ENCODE measurements at places on chromosomes 3 and 15.

GRCh38 chr3:149612456-149612855, 45.4 kb downstream of the WWTR1 start:
- DNase-seq = no peak
- H3K36me3 ChIP-seq = no peaks in the 10 kb centered on the region
- H3K27ac ChIP-seq = no peak overlapping the region
- H3K27me3 ChIP-seq = no peaks in the 10 kb centered on the region

GRCh38 chr3:170372190-170372879, 14.8 kb downstream of the SKIL start:
- no peak for DNase-seq
- no peaks in the 10 kb centered on the region for H3K36me3 ChIP-seq
- no peaks in the 10 kb centered on the region for H3K27me3 ChIP-seq
- no peak overlapping the region for H3K4me3 ChIP-seq
- no peaks in the 10 kb centered on the region for H3K4me1 ChIP-seq

DNA sequence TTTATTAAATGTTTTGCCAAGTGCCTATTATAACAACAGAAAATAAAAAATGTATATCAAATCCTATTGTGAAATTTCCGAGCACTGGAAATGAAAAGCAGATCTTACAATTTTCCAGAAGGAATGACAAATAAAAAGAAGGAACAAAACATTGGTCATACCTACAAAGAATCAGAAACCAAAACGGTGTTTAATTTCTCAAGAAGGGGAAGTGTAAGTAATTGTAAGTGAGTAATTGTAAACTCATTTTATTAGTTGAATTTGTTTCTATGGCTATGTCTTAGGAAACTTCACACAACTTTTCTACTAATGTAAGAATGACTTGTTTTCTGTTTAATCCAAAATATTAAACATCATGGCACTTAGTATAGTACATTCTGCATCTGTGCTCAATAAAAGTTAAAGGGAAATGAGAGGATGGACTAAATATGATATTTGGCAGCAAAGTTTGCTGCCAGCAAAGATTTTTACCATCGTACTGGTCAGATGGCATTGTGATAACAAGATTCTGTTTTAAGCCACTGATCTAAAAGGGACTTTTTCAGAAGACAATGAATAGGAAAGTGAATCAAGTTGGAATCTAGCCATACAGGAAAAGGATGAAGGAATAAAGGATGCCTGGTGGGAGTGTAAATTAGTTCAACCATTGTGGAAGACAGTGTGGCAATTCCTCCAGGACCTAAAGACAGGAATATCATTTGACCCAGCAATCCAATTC, 232.4 kb downstream of the NFKBIZ start:
- no peak overlapping the region for H3K27ac ChIP-seq
- H3K27me3 ChIP-seq = no peaks in the 10 kb centered on the region
- H3K36me3 ChIP-seq = no peaks in the 10 kb centered on the region
- H3K4me3 ChIP-seq = no peak overlapping the region

DNA sequence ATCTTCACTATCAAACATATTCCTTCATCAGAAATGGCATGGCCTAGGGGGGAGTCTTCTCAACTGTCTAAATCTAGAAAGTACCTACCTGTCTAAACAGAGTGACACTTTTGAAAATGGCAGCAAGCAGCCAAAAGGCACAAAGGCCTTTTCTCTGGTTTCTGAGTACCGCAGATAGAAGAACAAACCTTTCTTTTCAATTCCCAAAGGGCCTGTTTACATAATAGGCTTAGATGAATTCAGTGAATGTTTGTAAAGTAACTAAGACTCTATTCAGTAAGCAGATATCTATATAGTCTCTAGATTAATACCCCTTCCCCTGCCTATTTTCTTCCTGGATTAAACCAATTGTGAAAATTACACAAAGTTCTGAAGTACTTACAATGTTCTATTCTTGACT, 7.1 kb downstream of the MYEF2 start:
- H3K4me3 ChIP-seq = no peak overlapping the region
- no peaks in the 10 kb centered on the region for H3K36me3 ChIP-seq
- H3K27me3 ChIP-seq = no peaks in the 10 kb centered on the region

DNA sequence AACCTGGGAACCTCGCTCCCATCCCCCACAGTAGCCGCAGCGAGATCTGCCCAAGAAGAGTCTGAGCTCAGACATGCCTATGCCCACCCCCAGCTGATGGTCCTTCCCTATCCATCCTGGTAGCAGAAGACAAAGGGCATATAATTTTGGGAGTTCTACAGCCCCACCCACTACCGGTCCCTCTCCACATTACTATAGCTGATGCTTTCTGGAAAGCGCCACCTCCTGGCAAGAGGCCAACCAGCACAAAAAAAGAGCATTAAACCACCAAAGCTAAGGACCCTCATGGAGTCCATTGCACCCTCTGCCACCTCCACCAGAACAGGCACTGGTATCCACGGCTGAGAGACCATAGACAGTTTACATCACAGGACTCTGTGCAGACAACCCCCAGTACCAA, 168.4 kb downstream of the MEGF11 start:
- no peaks in the 10 kb centered on the region for H3K27me3 ChIP-seq
- no peak overlapping the region for H3K4me3 ChIP-seq
- peaks cover 9% of the 10 kb centered on the region for H3K4me1 ChIP-seq
- H3K36me3 ChIP-seq = no peaks in the 10 kb centered on the region
- no peak for DNase-seq

DNA sequence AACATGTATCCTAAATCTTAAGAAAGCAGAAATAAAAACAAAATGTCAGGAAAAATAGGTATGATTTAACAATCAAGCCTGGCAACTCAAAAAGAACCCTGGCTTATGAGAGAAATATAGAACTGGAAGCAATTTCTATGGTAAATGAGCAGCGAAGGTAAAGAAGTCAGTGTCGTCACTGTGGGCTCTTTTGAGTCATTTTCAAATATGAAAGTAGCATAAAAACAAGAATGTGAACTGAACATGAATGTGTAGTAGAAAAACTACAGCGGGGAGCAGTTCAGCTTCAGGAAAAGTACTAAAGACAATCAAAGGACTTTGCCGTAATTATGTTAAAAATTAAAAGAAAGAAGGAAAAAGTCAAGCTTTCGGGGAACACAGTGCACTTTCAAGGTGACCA, 17.5 kb downstream of the LSG1 start:
- H3K4me3 ChIP-seq = no peak overlapping the region
- no peaks in the 10 kb centered on the region for H3K27me3 ChIP-seq
- no peak overlapping the region for H3K27ac ChIP-seq
- DNase-seq = no peak
- H3K4me1 ChIP-seq = no peaks in the 10 kb centered on the region

DNA sequence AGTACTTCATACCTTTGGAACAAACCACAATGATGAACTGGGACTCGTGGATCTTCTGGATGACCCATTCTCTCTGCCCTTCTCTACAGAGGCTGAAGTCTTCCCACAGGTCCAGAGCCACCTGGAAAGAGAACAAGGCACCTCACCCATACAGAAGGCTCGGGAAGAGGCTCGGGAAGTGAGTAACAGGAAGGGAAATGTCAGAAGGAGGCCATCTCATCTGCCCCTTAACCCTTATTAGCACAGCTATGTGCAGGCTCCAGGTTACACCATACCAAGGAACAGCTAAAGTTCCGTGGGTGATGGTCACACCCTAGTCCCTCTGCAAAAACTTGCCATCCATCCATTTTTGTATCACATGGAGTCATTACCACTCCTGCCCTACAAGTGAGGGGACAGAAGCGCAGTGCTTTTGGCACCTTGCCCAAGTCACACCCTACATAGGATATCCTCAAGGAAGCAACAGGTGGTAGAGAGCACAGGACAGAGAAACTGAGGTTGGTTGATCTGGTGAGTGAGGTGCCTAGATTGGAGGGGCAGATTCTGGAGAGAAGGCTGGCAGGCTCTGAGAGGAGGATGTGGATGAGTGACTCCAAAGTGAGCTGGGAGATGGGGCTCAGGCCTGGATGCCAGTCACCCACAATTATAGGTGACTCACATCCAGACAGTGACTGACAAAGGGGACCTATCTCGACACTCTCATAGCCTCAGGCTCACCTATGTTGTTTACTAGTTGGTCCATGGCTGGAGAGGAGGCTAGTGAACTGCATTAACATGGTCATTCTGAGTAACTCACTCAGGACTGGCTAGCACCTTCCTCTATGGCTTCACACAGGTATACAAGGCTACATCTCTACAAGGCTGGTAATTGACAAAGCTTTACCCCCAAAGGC, 38.2 kb downstream of the SPATA12 start:
- H3K27me3 ChIP-seq = no peaks in the 10 kb centered on the region
- no peaks in the 10 kb centered on the region for H3K4me1 ChIP-seq
